ENCODE measurements at places on chromosomes 7 and 10. TPM values are rescaled to one million over a fixed set of nuclear protein-coding genes. Genes with fewer than 3 reads are reported as not detected.

- H3K4me1 ChIP-seq, result peaks cover 8% of the 10 kb centered on the region
- DNase-seq, result no peak
- H3K27me3 ChIP-seq, result no peaks in the 10 kb centered on the region
- no peak overlapping the region for H3K27ac ChIP-seq
- no peaks in the 10 kb centered on the region for H3K36me3 ChIP-seq
Measured at GRCh38 chr7:148882192-148882591, 1.9 kb downstream of the EZH2 start.

DNA sequence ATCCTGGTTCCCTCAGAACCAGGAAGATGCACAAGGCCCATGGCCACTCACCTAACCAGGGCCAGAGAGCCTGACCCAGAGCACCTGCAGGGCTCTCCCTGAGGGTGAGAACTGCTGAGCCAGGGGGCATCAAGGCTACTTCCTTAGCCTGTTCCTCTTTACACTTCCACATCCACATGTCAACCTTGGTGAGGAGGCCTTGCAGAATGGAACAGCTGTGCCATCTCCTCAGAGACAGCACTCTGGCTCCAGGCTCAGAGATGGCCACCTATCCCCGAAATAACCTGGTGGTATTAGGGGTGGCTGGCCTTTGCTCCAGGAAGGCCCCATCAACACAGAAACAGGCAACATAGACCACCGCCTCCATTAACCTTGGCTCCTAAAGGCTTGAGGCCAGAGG is 473.0 kb downstream of the RPS24 start:
- DNase-seq, result no peak
- no peaks in the 10 kb centered on the region for H3K36me3 ChIP-seq
- no peak overlapping the region for H3K27ac ChIP-seq
- no peaks in the 10 kb centered on the region for H3K27me3 ChIP-seq
- no peak overlapping the region for H3K4me3 ChIP-seq

- no peak overlapping the region for H3K4me3 ChIP-seq
- no peaks in the 10 kb centered on the region for H3K27me3 ChIP-seq
- H3K36me3 ChIP-seq, result no peaks in the 10 kb centered on the region
- H3K4me1 ChIP-seq, result no peaks in the 10 kb centered on the region
- no peak overlapping the region for H3K27ac ChIP-seq
- DNase-seq, result no peak
Measured at GRCh38 chr7:70415179-70415972, 716.6 kb upstream of the GALNT17 start.

DNA sequence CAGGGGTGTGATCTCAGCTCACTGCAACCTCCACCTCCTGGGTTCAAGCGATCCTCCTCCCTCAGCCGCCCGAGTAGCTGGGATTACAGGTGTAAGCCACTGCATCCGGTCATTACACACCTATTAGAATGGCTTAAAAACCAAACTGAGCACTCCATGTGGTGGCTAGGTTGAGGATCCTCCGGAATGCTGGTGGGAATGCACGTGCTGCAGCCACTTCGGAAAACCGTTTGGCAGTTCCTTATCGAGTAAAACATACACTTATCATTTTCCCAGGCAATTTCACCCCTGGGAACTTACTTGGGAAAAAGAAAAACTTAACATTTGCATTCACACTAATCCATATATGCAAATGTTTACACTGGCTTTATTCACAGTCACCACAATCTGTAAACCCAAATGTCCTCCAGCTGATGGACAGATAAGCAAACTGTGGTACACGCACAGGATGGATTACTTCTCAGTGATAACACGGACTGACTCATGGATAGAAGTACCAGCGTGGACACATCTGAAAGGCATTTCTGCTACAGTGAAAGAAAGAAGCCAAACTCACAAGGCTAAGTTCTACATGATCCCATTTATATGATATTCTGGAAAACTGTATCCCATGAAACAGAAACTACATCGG is 20.4 kb downstream of the RFC2 start:
- no peak overlapping the region for H3K27ac ChIP-seq
- peaks cover 46% of the 10 kb centered on the region for H3K36me3 ChIP-seq
- H3K4me1 ChIP-seq, result peaks cover 51% of the 10 kb centered on the region

GRCh38 chr7:91320366-91321078 is 56.3 kb downstream of the FZD1 start:
- H3K36me3 ChIP-seq, result no peaks in the 10 kb centered on the region
- H3K27me3 ChIP-seq, result no peaks in the 10 kb centered on the region
- no peak overlapping the region for H3K4me3 ChIP-seq
- no peak for DNase-seq
- H3K4me1 ChIP-seq, result no peaks in the 10 kb centered on the region

DNA sequence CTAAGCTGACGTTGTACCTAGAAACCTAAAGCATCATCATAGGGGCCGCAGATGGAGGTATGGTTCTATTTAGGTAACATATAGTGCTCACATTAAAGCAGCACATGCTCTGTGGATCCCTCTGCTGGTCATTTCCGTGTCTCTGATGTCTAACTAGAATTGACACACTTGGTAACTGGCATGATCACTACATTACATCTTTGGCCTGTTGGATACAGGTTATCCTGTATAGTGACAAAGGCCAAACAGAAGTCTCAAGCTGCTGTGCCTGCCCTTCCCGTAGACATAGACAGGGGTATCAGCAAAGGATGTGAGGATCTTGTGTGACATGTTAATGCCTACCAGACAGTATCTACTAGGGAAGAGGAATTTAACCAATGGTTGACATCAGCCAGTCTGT is 51.2 kb downstream of the KIF5B start:
- DNase-seq, result no peak
- no peaks in the 10 kb centered on the region for H3K4me1 ChIP-seq
- H3K27ac ChIP-seq, result no peak overlapping the region
- H3K27me3 ChIP-seq, result no peaks in the 10 kb centered on the region

- H3K36me3 ChIP-seq, result no peaks in the 10 kb centered on the region
- no peak for DNase-seq
Measured at GRCh38 chr10:12704488-12704887, 297.0 kb downstream of the CCDC3 start.

DNA sequence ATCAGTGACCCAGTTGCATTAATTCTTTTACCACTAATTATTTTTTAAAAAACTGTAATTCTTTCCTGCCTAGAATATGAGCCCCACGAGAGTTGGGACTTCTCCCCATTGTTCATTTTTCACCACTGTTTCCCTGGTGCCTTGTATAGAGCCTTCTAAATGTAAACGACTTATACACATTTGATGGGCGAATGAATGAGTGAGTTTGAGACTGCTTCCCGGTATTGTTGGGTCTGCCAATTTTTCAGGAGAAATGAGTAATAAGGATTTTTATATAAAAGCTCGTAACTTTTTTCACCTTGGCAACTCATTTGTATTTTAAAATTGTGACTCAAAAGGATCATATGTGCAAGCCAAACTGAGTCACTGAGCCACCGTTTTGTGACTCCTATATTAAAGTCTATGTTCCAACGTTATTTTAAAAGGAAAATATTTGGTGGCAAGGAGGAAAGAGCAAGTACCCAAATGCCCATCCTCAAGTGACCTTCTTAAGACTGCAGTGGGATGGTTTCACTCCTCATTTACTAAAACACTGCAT is 621.3 kb downstream of the KCNMA1 start:
- no peak overlapping the region for H3K4me3 ChIP-seq
- no peak for DNase-seq
- no peak overlapping the region for H3K27ac ChIP-seq
- H3K4me1 ChIP-seq, result no peaks in the 10 kb centered on the region
- no peaks in the 10 kb centered on the region for H3K36me3 ChIP-seq
- H3K27me3 ChIP-seq, result no peaks in the 10 kb centered on the region

GRCh38 chr7:130278860-130279259 is 12.2 kb downstream of the CPA2 start:
- H3K27ac ChIP-seq, result no peak overlapping the region
- no peak overlapping the region for H3K4me3 ChIP-seq
- no peaks in the 10 kb centered on the region for H3K36me3 ChIP-seq
- no peaks in the 10 kb centered on the region for H3K27me3 ChIP-seq

DNA sequence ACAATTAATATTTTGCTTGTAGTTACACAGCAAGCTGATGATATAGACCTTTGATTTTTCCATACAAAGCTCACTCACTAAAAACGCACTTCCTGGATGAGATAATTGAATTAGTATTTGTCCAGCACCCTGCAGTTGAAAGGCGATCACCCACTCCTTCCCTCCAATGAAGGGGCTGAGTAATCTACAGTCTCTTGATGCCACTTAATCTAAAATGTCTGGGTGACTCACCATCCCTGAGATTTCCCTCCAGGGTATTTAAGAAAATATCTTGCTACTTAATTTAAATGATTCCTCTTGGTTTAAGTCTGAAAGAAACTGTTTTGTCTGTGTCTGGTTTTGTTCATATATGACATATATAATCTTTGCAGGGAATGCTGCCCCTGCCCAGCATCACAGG is 515.3 kb downstream of the GRID1 start:
- H3K4me3 ChIP-seq, result no peak overlapping the region
- H3K27ac ChIP-seq, result no peak overlapping the region
- H3K27me3 ChIP-seq, result no peaks in the 10 kb centered on the region
- no peaks in the 10 kb centered on the region for H3K36me3 ChIP-seq
- H3K4me1 ChIP-seq, result no peaks in the 10 kb centered on the region

GRCh38 chr7:105655500-105656380 is 74.4 kb upstream of the EFCAB10 start:
- no peak for DNase-seq
- H3K36me3 ChIP-seq, result peaks cover 4% of the 10 kb centered on the region
- H3K27me3 ChIP-seq, result no peaks in the 10 kb centered on the region
- H3K4me1 ChIP-seq, result no peaks in the 10 kb centered on the region
- H3K27ac ChIP-seq, result no peak overlapping the region
- no peak overlapping the region for H3K4me3 ChIP-seq

GRCh38 chr10:29917311-29917710 is 142.1 kb downstream of the JCAD start:
- H3K27me3 ChIP-seq, result no peaks in the 10 kb centered on the region
- H3K4me1 ChIP-seq, result no peaks in the 10 kb centered on the region
- no peak overlapping the region for H3K4me3 ChIP-seq

GRCh38 chr10:42939237-42939636 is 137.6 kb upstream of the RET start:
- peaks cover 4% of the 10 kb centered on the region for H3K27me3 ChIP-seq
- H3K4me1 ChIP-seq, result no peaks in the 10 kb centered on the region
- H3K36me3 ChIP-seq, result no peaks in the 10 kb centered on the region

GRCh38 chr10:120483006-120483405 is 26.0 kb downstream of the PLPP4 start:
- no peaks in the 10 kb centered on the region for H3K4me1 ChIP-seq
- H3K36me3 ChIP-seq, result no peaks in the 10 kb centered on the region
- DNase-seq, result no peak
- no peaks in the 10 kb centered on the region for H3K27me3 ChIP-seq
- no peak overlapping the region for H3K27ac ChIP-seq
- no peak overlapping the region for H3K4me3 ChIP-seq

DNA sequence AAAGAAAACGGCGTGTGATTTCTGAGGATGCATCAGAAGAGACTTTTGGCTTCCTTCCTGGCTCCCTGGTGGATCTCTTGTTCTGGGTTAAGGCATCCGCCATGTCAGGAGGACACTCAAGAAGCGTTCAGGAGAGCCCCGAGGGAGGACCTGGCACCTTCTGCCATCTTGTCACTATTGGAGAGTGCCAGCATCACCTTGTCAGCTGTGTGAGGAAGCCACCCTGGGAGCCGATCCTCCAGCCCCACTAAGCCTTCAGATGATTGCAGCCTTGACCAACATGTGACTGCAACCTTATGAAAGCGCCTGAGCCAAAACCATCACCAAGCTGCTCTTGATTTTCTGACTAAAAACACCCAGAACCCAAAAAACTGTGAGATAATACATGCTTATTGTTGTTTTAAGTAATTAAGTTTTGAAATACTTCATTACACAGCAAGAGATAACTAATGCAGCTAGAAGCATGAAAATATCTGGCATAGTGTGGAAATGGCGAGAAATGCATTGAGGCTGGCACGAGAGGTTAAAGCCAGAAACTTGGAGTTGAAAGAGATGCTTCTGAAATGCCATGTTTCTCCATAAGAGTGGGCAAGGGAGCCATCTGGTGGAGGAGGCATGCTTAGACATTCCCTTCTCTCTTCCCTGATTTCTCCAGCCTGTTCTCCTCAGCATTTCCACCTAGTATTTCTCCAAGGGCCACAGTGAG is 5.4 kb upstream of the ZFYVE27 start:
- no peaks in the 10 kb centered on the region for H3K27me3 ChIP-seq
- DNase-seq, result peak; percentile 83
- H3K27ac ChIP-seq, result no peak overlapping the region
- H3K36me3 ChIP-seq, result no peaks in the 10 kb centered on the region
- peaks cover 4% of the 10 kb centered on the region for H3K4me1 ChIP-seq

DNA sequence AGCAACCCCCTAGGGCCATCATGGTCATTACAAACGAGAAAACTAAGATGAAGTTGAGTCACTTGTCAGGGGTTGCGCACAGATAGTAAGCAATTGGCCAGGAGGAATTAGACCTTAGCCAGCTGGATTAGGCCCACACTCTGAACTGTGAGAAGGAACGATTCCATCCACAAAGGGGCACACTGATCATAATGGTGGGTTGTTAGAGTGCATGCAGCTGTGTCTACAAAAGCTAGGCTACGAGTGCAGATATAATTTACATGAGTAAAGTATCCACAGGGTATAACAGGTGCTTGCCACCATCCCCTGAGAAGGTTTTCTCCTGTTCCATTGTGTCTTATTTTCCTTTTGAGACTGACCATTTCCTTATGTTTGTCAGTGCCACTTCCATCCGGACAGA is 16.6 kb upstream of the FAM170B start:
- no peaks in the 10 kb centered on the region for H3K36me3 ChIP-seq
- no peak for DNase-seq
- peaks cover 4% of the 10 kb centered on the region for H3K4me1 ChIP-seq
- no peak overlapping the region for H3K4me3 ChIP-seq
- H3K27me3 ChIP-seq, result no peaks in the 10 kb centered on the region

- H3K27ac ChIP-seq, result no peak overlapping the region
- no peaks in the 10 kb centered on the region for H3K27me3 ChIP-seq
- H3K4me1 ChIP-seq, result no peaks in the 10 kb centered on the region
Measured at GRCh38 chr7:79531116-79531515, 77.6 kb upstream of the MAGI2 start.

GRCh38 chr7:1593091-1593866 is 23.4 kb upstream of the PSMG3 start:
- DNase-seq, result no peak
- no peaks in the 10 kb centered on the region for H3K36me3 ChIP-seq
- H3K4me1 ChIP-seq, result peaks cover 14% of the 10 kb centered on the region
- H3K27me3 ChIP-seq, result peaks cover 14% of the 10 kb centered on the region
- no peak overlapping the region for H3K27ac ChIP-seq
- no peak overlapping the region for H3K4me3 ChIP-seq

PDE1C gene
- not detected for total RNA-seq

HOXA10 gene
- 0.82 TPM for total RNA-seq

CTBP2 gene
- 179 TPM for total RNA-seq

PRKAR2B gene
- total RNA-seq, result 14.3 TPM

LOXL4 gene
- not detected for total RNA-seq

OGDHL gene
- total RNA-seq, result not detected

C7orf57 gene
- total RNA-seq, result not detected

ZP3 gene
- total RNA-seq, result 6.1 TPM

CYP3A7 gene
- total RNA-seq, result not detected

DPP6 gene
- not detected for total RNA-seq

RBP4 gene
- total RNA-seq, result not detected

HOXA3 gene
- total RNA-seq, result 0.78 TPM

Measured in natural killer cell (primary cell).